ENCODE measurements at places on chromosomes 7 and 10. TPM values are rescaled to one million over a fixed set of nuclear protein-coding genes. Genes with fewer than 3 reads are reported as not detected.

ATOH7 gene
- 0.82 TPM for total RNA-seq

TMEM273 gene
- total RNA-seq, result 8.7 TPM

CHST3 gene
- 29.6 TPM for total RNA-seq

LRCH4 gene
- 30.1 TPM for total RNA-seq

CACNB2 gene
- 3.3 TPM for total RNA-seq

SORCS3 gene
- 1.4 TPM for total RNA-seq

EVX1 gene
- total RNA-seq, result not detected

A1CF gene
- total RNA-seq, result not detected

SNX13 gene
- 71.7 TPM for total RNA-seq

FZD1 gene
- 30.2 TPM for total RNA-seq

TMEM270 gene
- total RNA-seq, result not detected
